ENCODE measurements at places on chromosomes 4 and X. TPM values are rescaled to one million over a fixed set of nuclear protein-coding genes. Genes with fewer than 3 reads are reported as not detected.

The RBMXL3 gene
- polyA plus RNA-seq: not detected

The MAP3K15 gene
- polyA plus RNA-seq: 0.07 TPM

The TBX22 gene
- not detected for polyA plus RNA-seq

The GLRA2 gene
- polyA plus RNA-seq: not detected

The PITX2 gene
- polyA plus RNA-seq: 0.56 TPM

The HSFX3 gene
- not detected for polyA plus RNA-seq

The ZFP42 gene
- not detected for polyA plus RNA-seq

The SYNPO2 gene
- polyA plus RNA-seq: 39.9 TPM

Measured in BJ (cell line).